CD4-positive, alpha-beta T cell treated with Interleukin-1 beta for 1 hour (primary cell): ENCODE measurements at places on chromosomes 1 and 21.

- no peak for DNase-seq
These were observed 433.4 kb upstream of the CAMK1G start for GRCh38 chr1:209150114-209150513.

DNA sequence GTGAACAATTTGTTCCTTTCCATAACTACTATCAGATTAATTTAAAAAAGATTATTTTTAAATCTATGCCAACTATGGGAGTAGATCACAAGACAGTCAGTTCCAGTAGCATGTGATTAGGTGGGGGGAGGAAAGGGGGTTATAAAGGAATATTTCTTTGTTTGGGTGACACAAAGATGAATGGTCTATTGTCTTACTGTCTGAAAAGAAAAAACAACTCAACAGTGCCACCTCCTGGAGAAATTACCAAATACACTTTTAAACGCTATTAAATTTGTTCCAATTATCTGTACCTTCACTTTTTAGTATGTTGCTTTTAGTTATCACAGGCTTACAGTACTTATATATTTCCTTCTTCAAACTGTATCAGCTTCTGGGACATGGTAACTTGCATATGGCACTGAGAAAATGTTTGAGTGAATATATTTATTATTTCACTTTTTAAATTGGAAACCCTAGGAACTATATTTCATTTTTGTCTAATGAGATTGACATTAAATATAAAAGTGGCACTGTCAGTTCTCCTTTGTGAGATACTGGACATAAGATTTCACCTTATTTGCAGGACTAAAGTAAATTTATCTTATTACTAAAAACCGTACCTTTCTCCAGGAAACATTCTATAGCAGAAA lies 1.7 kb upstream of the SORT1 start:
- peak; percentile 73 for DNase-seq

- no peak for DNase-seq
These were observed 44.6 kb downstream of the MAEL start for GRCh38 chr1:167033646-167034045.

DNA sequence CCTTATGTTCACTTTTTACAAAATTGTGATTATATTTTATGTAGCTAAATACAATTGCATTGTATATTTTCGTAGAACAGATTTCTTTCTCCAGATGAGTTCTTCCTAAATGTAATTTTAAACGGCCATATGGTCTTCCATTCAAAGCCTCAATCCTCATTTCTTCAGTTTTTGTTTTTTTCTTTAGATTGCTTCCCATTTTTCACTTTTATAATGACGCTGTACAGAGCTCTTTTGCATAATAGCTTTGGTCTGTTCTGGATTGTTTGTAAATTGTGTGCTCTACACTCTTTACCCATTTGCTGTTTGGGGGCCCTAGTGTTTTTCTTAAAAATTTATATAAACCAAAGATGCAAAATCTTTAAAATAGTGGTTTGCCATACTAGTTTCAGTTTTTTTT lies 27.8 kb downstream of the AVPR1B start:
- DNase-seq: no peak

DNA sequence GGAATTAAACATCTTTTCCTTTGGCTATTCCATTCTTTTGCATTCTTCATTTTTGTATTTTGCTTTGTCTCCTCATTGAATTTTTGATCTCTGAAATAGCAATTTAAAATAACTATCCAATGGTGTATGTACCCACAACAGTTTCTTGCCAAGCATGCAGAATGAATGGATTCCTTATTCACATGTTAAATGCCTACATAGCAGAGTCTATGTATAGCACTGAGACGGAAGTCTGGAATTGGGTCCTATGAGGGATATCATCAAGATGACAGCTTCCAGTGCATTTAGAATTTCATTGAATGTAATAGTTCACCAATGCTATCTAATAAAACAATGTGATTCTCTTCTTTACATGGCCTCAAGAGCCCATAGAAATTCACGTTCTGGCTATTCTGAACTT lies 97.5 kb downstream of the MRPS6 start:
- DNase-seq: no peak

- no peak for DNase-seq
These were observed 6.8 kb downstream of the BACH1 start for GRCh38 chr21:29305561-29305960.

DNA sequence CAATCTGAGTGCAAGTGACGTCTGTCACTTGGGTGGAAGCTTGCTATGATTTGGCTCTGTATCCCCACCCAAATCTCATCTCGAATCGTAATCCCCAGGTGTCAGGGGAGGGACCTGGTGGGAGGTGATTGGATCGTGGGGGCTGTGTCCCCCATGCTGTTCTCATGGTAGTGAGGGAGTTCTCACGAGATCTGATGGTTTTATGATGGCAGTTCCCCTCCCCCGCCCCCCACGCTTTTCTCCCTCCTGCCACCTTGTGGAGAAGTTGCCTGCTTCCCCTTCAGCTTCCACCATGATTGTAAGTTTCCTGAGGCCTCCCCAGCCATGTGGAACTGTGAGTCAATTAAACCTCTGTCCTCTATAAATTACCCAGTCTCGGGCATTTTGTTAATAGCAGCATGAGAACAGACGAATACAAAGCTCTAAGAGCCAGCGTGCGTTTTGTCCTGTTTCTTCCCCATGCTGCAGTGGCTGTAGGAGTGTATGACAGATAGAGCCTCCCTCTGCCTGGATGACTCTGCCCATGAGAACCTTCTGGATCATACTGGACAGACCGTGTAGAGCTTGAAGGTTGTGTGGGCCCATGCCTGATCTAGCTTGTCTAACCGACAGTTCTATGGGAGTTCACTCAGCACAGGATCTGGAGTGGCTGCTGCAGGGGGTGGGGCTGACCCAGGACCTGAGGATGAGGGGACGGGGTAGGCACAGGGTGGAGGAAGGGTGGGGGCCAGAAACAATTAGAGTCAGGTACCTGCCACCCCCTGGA lies 139.7 kb upstream of the ERRFI1 start:
- no peak for DNase-seq

- no peak for DNase-seq
These were observed 14.2 kb downstream of the TXNIP start for GRCh38 chr1:145982010-145982723.

DNA sequence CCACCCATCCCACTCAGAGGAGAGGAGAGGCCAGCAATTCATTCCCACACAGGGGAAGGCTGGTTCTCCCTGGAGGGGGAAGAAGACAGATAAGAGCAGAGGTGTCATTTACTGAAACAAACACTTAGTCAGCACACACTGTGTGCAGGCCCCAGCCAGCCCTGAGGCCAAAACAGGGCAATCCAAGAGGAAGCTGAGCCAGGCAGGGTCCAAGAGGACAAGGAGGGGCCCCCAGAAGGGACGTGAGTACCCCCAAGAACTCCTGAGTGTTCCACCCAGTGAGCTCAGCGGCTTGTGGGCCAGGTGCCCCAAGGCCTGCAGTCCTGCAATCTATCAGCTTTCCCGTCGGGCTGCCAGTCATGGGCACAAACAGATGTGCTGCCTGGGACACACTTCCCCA lies 15.8 kb downstream of the ADGRB2 start:
- DNase-seq: no peak

GRCh38 chr1:27351541-27352107 lies 9.8 kb downstream of the SYTL1 start:
- no peak for DNase-seq
